ENCODE measurements at places on chromosomes 11 and 22.

- no peak for DNase-seq
These were observed 3.4 kb downstream of the MPPED2 start for GRCh38 chr11:30582726-30583125.

DNA sequence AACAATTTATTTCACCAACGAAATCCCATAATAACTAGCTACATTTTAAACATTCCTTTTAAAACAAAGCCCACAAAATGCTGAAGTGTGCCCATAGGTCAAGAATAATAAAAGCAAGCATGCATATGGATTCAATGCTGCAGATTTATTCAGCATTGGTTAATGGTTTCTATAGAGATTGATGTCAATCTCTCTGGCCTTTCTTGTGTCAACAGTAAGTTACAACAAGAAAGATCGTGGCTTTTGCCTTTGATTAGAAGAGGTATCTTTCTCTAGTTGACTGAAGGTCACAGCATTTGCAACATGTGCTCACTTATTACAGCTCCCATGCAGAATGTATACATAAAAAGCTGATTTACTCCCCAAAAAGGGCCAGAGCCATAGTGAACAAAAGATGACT lies 1.4 kb upstream of the SOX6 start:
- DNase-seq = no peak

GRCh38 chr11:10107497-10107896 lies 186.5 kb downstream of the SBF2 start:
- no peak for DNase-seq

DNA sequence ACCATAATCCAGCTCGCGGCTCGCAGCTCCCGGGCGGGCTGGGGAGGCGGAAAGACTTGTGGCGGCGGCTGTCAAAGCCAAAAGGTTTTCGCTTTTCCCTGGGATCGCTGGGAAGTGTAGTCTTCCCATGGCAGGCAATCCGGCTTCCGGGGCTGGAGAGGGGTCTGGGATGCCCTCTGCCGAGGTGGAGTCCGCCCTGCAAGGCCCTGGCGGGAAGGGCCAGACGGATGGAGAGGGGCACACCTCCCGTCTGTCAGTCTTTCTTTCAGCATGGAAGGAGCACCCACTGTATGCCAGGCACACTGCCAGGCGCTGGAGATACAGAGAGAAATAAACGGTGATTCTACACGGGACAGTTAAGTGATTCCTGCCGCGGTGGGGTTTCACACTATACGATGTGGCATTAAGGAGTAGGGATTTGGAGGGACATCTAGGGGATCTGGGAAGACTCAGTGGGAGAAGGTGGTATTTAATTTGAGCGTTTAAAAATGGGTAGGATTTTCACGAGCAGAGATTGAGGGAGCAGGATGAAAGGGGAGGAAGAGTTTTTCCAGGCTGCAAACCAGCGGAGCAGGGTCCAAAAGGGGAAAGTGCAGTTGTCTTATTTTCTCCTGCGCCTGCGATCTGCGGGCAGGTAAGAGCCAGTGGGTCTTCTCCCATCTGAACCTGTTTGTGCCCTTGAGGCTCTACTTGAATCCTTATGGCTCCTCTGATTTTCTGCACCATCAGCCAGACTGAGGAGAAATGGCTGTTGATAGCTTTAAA lies at the start of gene BACE1:
Gene BACE1 (minus strand): TSS at position 60 of the 765 bp plus-strand sequence. CDS start 461 bp downstream, outside the sequence.
- DNase-seq = no peak

GRCh38 chr11:67657300-67657699 lies 6.8 kb upstream of the ACY3 start:
- no peak for DNase-seq

DNA sequence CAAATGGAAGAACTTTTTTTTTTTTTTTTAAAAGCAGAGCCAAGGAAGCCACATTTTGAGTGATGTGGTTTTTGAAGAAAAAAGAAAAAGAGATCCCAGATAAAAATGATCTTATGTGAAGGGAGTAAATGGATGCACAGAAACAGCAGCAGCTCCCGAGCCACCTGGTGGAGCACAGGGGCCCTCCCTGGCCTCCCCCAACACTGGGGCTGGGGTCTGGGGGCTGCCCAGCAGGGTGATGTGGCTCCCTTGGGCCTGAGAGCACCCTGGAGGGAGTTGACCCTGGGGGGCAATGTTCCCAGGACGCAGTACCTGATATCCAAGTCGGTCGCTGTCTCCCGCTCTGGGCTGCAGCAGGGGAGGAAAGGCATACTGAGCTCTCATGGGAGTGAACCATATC lies 26.5 kb upstream of the KCNJ11 start:
- DNase-seq = no peak

- no peak for DNase-seq
These were observed 32.9 kb downstream of the PPM1F start for GRCh38 chr22:21919526-21920307.

- DNase-seq = no peak
These were observed 517.3 kb downstream of the TBC1D22A start for GRCh38 chr22:47279746-47280145.

- DNase-seq = no peak
These were observed 19.5 kb upstream of the SLC22A12 start for GRCh38 chr11:64571410-64572091.

DNA sequence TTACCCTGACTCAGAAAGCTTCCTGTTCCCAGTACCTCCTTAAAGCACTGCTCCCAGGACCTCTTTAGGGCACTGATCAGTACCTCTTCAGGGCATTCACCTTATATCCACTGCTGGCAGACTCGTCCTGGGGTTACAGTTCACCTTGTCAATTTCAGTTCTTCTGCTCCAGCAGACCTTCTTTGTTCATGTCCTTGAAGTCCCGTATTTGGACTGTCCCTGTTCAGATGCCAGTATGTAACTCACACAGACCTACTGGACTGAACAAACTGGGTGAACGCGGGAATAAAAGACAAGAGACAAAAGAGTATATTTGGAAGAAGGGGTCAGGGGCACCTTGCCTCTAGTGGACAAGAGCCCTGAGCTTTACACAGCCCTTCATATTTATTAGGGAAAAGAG lies 31.8 kb upstream of the NCAM1 start:
- no peak for DNase-seq

DNA sequence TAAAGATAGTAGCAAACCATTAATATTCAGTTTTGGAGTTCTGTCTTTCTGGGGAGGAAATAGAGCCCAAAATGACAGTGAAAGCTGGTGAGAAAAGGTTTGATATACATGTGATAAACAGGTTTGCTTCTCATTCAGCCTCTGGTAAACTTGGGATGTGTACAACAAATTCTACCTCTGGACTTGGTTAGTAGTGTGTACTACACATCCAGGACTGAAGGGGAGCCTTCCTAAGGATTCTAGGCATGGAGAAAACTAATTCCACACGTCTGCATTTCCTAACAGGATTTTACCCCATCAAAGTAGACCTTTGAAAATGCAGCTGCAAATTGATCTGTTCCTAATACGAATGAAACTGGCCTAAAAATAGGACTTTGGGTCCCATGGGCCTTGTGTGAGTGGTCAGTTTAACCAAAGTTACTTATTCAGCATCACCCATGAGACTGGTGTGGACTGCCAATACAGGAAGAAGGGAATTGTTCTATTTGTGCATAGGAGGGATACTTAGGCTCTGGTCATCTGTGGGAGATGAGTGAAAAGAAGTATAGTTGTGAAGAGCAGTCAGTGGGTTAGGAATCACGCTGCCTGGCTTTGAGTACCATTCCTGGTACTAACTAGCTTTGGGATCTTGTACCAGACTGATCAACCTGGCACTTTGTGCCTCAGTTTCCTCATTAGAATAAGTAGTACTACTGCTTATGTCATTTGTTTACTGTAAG lies 74.2 kb downstream of the YAP1 start:
- DNase-seq = no peak

DNA sequence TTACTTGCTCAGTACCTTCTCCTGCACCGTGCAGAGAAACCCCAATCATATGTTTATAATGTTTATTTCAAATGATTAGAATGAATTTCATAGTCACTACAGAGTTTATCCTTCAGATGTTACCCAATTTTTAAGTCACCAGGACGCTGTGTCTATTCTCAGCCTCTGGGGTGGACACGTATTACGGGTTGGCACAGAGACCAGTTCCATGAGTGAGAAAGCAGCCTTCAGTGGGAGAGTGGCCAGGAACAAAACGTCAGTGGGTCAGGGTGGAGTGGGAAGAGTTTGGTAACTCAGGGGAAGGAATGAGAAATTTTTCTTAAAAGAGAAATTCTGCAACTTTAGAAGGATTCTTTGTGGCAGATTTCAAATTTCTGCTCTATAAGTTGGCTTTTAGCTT lies 77.1 kb upstream of the MTMR2 start:
- DNase-seq = no peak

DNA sequence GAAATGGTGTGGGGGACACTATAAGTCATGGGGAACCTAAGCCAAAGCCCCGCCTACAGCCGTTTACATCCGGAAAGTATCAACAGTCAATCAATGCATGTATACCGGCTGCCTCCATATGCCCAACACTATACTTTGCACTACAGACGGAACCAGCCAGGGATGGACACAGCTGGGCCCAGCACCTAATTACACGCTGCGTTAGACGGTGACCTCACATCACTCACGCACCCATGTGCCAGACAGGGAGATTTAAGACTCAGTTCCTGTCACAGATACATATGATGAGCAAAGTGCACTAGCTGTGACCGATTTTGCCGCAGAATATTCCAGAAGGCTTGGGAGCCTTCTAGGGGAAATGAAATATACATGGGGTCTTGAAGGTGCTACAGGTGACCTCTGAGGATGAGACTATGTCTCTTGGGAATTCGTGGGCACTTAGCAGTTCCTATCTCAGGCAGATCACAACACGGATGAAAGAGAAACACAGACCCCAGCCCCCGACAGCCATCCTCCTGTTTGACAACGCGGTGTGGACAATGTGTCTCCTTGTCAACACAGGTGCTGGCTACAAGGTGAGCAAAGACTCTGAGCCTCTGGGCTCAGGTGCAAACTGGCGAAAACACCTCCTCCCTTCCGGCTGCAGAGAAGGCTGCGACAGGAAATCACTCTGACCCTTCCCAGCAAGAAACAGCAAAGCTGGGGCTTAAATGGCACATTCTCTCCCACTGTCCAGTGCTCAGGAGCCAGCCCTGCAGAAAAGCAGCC lies 8.0 kb downstream of the AHNAK start:
- DNase-seq = no peak

GRCh38 chr11:131300439-131300717 lies 70.0 kb upstream of the NTM start:
- DNase-seq = no peak
